ENCODE measurements at places on chromosomes 3 and 15.

DNA sequence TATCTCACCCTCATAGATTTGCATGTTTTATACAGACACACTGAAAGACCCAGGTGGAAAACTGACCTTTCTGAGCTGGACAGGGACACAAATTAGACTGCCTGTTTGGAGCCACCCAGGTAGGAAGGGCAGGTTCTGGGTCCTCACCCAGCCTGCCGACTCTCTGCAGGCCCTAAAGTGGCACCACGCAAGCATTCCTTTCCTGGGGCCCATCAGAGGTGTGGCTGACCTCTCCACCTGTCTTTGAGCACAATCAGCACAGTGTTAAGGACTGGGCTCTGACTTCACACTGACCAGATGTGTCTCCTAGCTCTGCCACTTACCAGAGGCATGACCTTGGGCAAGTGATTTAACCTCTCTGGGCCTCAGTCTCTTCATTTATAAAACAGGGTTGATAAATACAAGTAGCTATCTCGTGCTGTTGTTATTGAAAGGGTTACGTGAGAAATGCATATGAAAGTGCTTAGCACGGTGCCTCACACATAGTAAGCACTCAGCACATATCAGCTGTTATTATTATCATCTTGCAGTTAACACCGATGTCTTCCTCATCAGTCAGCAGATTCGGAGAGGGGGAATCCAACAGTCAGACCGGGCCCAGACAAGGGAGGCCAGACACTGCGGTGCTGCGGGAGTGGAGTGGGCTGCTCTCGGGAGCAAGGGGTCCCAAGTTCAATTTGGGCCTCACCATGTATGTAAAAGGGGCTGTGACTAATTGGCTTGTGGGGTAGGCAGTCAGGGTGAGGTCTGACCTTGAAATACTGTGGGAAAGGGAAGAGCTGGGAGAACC, 2.0 kb upstream of the TBC1D2B start:
- DNase-seq: no peak

DNA sequence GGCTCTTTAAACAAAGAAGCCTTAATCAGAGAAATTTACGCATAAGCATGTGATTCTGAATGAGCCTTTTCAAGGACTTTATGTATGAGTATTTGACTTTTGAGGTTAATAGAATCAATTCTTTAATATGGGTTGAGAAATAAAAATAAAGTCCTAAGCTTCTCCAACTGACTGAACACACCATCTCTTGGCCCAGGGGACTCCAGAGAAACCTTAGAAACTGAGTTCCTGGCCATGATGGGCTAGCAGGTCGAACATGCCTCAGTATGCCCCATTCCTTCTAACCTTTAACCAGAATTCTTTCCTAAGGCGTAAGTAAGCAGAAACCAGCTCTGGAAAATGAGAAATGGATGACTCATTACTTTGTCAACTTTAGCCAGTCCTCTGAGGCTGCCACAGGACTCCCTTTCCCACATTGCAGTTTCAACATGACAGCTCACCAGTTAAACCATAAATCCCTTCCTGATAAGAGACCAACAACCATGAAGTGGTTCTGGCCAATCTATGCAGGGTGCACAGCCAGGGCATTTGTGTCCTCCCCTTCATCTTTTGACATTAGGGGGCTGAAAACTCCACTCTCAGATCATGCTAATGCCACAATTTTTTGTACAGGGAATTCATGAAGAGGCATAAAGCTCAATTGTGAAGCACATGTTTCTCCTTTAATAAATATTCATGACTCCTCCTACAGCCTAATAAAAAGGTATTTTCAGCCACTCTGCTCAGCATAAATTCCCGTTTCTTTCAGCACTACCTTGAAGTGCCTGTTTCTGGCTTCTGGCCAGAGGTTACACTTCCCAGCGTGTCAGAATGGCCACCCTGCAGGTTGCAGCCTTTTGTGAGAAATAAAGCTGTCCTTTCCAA, 33.3 kb downstream of the TM4SF18 start:
- no peak for DNase-seq

GRCh38 chr15:58536414-58536813, 104.6 kb downstream of the LIPC start:
- no peak for DNase-seq

GRCh38 chr15:74432968-74433591, 678 bp downstream of the SEMA7A start:
- peak; percentile 49 for DNase-seq

GRCh38 chr3:159158213-159158612, 356.4 kb downstream of the MFSD1 start:
- peak; percentile 17 for DNase-seq

DNA sequence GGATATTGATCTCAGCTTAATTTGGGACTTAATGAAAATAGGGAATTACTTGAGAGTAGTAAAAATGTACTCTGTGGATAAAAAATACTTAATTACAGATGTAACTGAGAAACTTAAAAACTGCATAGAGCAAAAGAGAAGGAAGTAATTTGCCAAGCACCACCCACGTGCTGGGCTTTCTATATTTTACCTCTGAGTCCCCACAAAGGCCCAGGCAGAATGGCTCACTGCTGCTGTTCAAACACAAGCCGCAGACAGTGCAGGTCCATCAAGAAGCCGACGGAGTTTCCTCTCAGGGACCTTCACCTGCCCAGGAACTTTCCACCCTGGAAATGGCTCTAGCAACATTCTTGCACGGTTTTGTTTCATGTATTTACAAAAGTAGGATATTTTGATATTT, 77.2 kb upstream of the TRPM1 start:
- DNase-seq: no peak

GRCh38 chr15:55322467-55322866, 3.4 kb downstream of the PIGB start:
- peak; percentile 2 for DNase-seq

- peak; percentile 22 for DNase-seq
Measured at GRCh38 chr3:134797741-134798451, 2.8 kb downstream of the EPHB1 start.

- DNase-seq: no peak
Measured at GRCh38 chr15:51203797-51204196, 109.1 kb upstream of the TNFAIP8L3 start.

- peak; percentile 91 for DNase-seq
Measured at GRCh38 chr3:13019243-13020095, 53.8 kb downstream of the IQSEC1 start.

GRCh38 chr3:30258426-30259392, 347.7 kb upstream of the TGFBR2 start:
- no peak for DNase-seq

DNA sequence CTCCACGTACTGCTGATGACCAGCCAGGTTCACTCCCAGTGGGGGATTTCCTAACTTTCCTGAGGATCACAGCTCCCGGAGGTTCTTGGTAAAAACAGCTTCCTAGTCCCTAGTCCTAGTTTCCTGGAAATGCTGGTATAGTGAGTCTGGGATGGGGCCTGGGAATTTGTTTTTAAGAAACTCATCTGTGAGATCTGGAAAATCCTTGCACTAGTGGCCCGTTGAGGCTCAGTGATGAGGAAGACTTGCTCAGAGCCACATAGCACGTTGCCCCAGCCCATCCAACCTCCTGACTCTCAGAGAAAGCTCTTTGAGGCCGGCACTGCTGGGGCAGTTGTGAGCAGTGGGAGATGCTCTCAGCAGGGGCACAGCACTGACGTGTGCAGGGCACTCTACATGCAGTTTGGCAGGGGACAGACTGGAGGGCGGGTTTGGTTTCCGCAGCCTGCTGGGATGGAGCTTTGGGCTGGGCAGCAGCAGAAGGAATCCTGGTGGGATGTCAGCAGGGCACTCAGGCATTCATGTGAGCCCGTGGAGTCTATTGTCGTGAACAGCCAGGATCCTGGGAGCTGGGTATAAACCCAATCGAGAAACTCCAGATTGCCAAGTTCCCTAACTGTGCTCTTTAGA, 31.6 kb downstream of the SAXO2 start:
- DNase-seq: peak; percentile 18

GRCh38 chr3:14841836-14842235, 23.1 kb downstream of the FGD5 start:
- no peak for DNase-seq

DNA sequence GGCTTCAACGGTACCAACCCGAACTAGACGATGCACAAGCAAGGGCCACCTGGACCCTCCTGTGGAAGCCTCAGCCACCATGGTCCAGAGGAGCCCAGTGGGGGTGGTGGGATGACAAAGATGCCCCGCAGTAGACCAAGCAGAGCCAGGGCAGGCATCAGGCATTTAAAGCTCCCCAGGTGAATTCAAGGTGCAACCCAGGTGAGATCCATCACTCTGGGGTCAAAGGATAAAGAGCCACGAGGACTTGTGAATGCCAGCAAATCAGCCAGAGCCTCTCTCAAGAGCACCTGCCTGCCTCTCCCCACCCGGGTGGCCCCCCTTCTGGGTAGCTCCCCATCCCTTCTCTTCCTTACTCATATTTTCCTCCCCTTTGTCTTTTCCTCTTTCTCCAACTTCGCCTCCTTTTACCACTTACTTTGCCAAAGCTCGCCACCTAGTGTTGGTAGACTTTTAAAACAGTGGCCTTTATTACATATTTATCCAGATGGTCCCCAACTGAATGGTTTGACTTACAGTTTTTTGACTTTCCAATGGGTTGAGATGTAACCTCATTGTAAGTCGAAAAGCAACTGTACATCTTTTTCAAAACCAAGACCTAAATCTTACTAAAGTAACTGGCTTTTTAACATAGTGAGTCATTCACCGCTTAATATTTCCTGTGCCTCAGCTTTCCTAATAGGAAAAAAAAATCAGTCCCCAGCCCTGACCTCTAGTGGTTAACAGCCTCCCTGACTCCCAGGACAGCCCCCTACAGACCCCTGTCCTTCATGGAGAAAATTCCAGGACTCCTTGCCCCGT, 18.8 kb downstream of the PLA2G4F start:
- peak; percentile 79 for DNase-seq

DNA sequence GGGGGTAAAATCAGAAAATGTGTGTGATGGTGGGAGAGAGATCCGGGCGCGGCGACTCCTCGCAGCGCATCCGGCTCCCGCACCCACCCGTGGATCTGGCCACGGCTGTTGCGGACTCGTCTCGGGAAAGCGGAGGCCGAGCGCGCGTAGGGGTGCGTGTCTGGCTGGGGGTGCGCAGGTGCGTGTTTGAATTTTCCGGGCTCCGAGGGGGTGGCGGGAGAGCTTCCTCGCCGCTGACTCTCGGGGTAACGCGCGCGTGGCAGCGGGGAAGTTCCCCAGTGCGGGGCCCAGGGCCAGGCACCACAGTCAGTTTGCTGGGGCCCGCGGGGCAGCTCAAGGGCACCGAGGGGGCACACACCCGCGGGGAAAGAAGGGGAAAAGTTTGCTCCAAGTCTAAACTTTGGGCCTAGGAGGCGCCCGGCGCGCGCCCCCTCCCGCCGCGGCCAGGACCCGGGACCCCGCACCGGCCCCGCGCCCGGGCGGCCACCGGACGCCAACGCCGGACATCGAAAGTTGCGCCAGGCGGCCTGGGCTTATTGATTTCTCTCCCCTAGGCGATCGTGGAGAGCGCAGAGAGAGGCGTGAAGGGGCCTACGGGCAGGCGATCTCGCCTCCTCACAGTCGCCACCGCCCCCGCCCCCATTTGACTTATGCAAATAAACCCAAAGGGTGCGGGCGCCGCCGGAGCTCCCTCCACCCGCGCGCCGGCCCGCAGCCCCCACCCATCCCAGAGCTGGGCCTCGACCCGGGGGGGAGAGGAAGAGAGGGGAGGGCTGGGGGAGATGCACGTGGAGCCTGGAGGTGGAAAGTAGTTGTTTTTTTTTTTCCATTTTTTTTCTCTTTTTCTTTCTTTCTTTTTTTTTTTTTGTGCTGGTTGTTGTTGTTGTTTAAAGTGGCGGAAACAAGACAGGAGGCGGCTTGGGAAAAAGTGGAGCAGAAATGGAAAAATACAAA, 639 bp downstream of the FOXP1 start:
- DNase-seq: peak; percentile 90

DNA sequence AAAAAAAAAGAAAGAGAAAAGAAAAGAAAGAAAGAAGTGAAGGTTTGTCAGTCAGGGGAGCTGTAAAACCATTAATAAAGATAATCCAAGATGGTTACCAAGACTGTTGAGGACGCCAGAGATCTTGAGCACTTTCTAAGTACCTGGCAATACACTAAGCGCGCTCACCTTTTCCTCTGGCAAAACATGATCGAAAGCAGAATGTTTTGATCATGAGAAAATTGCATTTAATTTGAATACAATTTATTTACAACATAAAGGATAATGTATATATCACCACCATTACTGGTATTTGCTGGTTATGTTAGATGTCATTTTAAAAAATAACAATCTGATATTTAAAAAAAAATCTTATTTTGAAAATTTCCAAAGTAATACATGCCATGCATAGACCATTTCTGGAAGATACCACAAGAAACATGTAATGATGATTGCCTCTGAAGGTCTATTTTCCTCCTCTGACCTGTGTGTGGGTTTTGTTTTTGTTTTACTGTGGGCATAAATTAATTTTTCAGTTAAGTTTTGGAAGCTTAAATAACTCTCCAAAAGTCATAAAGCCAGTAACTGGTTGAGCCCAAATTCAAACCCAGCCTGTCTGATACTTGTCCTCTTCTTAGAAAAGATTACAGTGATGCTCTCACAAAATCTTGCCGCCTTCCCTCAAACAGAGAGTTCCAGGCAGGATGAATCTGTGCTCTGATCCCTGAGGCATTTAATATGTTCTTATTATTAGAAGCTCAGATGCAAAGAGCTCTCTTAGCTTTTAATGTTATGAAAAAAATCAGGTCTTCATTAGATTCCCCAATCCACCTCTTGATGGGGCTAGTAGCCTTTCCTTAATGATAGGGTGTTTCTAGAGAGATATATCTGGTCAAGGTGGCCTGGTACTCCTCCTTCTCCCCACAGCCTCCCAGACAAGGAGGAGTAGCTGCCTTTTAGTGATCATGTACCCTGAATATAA, 2.0 kb downstream of the B2M start:
- no peak for DNase-seq

DNA sequence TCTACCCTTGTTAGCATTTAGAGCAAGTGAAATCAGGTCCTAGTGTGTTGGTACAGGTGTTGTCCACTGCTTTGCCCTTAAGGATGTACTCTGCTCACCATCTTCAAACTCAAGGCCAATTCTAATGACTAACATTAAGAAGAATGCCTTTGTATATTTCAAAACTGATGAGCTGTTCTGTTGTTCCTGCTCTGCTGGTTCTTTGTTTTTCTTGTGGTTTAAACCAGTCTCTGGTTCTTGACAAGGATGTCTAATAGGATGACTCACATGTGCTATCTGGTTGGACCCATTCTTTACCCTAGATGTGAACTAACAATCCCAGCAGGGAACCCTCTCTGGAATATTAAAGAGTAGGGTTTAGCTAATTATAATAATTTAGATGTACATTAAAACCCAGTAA, 17.3 kb downstream of the ABHD5 start:
- DNase-seq: no peak
